CD8-positive, alpha-beta T cell (primary cell): ENCODE measurements at places on chromosomes 2 and 18. TPM values are rescaled to one million over a fixed set of nuclear protein-coding genes. Genes with fewer than 3 reads are reported as not detected.

ST8SIA3 gene
- total RNA-seq, result not detected

GRCh38 chr2:101698014-101698843 is 722 bp downstream of the MAP4K4 start:
- DNase-seq, result no peak

GRCh38 chr18:22169889-22170420 is 566 bp downstream of the GATA6 start:
- DNase-seq, result no peak

DAPL1 gene
- total RNA-seq, result not detected

LOXHD1 gene
- 0.19 TPM for total RNA-seq

- no peak for DNase-seq
Observed at GRCh38 chr2:14081521-14081920, 551.0 kb upstream of the LRATD1 start.

DNA sequence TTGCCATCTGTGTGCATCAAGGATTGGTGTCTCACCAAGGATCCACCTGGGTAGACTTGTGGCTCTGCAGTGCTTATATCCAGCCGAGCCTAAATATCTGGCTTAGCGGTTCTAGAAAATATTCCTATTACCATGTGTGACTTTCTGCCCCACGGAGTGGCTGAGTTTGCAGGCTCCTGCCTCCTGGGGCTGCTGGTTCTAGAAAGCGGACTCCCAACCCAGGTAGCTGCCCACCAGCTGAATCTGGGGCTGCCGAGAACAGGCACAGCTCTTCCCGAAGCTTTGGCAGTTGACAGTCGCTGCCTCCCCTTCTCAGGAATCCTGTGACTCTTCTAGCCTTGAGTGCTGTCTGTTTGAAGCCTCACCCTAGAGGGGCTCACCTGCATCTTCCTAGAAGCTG is 104.6 kb downstream of the TPGS2 start:
- no peak for DNase-seq

- DNase-seq, result no peak
Observed at GRCh38 chr18:13287372-13287771, 68.8 kb downstream of the LDLRAD4 start.

DNA sequence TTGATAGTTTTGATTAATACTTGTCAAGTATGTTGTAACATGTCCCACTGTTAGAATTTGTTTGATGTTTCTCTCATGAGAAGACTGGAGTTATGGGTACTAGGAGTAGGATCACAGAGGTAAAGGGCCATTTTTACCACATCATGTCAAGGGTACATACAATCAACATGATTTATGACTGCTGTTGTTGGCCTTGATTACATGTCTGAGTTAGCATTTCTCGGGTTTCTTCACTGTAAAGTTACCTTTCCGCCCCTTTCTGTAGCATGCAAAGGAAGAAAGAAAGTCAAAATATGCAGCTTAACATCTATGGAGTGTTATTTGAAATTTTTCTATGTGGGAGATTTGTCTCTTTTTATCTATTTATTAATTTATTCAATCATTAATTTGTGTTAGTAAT is 1456.4 kb downstream of the SUCLG1 start:
- no peak for DNase-seq

ERMN gene
- total RNA-seq, result 23.6 TPM

DSC3 gene
- total RNA-seq, result not detected
